ENCODE measurements at places on chromosomes 2 and 18. TPM values are rescaled to one million over a fixed set of nuclear protein-coding genes. Genes with fewer than 3 reads are reported as not detected.

The TBR1 gene
- not detected for polyA plus RNA-seq

The FARSB gene
- polyA plus RNA-seq, result 16.4 TPM

The TUBA4B gene
- not detected for polyA plus RNA-seq

The ZNF519 gene
- polyA plus RNA-seq, result 3.1 TPM

The LRRTM1 gene
- polyA plus RNA-seq, result not detected

The CXCR2 gene
- not detected for polyA plus RNA-seq

The SERPINB12 gene
- polyA plus RNA-seq, result not detected

The CRYGD gene
- polyA plus RNA-seq, result not detected

The BIN1 gene
- 37.6 TPM for polyA plus RNA-seq

The GPBAR1 gene
- not detected for polyA plus RNA-seq

The TTR gene
- not detected for polyA plus RNA-seq

The STPG4 gene
- polyA plus RNA-seq, result 0.06 TPM

The ATG4B gene
- polyA plus RNA-seq, result 122 TPM

The SRD5A2 gene
- polyA plus RNA-seq, result 0.01 TPM

The TFPI gene
- polyA plus RNA-seq, result 10.9 TPM

The UGT1A4 gene
- polyA plus RNA-seq, result not detected

The AQP12B gene
- polyA plus RNA-seq, result not detected

The ALPP gene
- polyA plus RNA-seq, result not detected

The POMC gene
- 0.27 TPM for polyA plus RNA-seq

The UGT1A10 gene
- not detected for polyA plus RNA-seq

The KCNK3 gene
- 0.13 TPM for polyA plus RNA-seq

The CXCR4 gene
- not detected for polyA plus RNA-seq

The WNT10A gene
- not detected for polyA plus RNA-seq

The ABCG8 gene
- not detected for polyA plus RNA-seq

The TMEM198 gene
- 4.0 TPM for polyA plus RNA-seq

The PLGLB2 gene
- polyA plus RNA-seq, result 1.2 TPM

The GPR155 gene
- 3.0 TPM for polyA plus RNA-seq

The MATN3 gene
- 0.97 TPM for polyA plus RNA-seq

The PID1 gene
- 8.8 TPM for polyA plus RNA-seq

The IL36RN gene
- polyA plus RNA-seq, result not detected

The PREPL gene
- 18.4 TPM for polyA plus RNA-seq

The GALR1 gene
- polyA plus RNA-seq, result not detected

The CYBRD1 gene
- 308 TPM for polyA plus RNA-seq

The GAREM1 gene
- polyA plus RNA-seq, result 0.48 TPM

The GPR39 gene
- 1.9 TPM for polyA plus RNA-seq

The MCEE gene
- polyA plus RNA-seq, result 10.8 TPM
